ENCODE measurements at places on chromosomes 5 and 9.

DNA sequence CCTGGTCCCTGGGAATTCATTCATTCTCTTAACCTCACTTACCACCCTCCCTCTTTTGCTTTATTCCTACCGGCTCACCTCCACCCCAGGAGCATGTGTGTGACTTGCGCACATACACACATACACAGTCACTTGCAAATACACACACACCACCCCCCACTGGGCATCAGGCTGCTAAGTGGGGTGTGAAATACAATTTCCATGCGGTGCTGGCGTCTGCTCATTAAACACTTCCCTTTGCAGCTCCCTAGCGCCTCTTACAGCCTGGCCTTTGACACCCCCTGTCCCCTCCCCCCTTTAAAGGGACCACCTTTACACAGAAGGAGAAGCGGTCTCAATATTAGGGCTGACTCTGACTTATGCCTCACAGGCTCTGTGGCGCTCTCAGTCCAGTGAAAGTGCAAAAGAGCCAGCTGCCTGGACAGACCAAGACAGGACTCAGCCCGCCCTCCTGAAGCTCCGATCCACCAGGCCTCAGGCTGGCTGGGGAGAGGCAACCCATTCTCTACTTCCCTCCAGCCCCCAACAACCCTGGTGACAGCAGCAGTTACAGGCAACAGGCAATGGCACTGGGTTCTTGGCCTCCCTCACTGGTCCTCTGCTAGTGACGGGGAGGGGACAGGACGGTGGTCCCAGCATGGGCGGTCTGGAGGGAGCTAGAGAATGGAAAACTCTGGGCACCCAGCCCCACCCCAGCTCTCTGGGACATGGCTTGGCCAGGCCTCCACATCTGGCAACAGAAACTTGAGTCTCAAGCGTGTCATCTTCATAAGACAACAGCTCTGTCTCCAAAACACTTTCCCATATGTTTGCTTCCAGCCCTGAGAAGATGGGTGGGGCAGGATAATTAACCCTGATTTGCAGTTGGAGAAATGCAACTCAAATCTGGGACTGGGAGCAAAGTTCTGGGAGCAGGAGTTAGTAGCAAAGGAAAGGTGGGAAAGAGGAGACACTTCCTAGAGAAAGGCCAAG lies 12.0 kb downstream of the ENHO start:
- H3K36me3 ChIP-seq: no peaks in the 10 kb centered on the region
- peak; percentile 50 for DNase-seq
- no peaks in the 10 kb centered on the region for H3K27me3 ChIP-seq
- no peak overlapping the region for H3K4me3 ChIP-seq

GRCh38 chr5:19169426-19169825 lies 818.6 kb downstream of the CDH18 start:
- no peak for DNase-seq
- no peak overlapping the region for H3K27ac ChIP-seq
- no peaks in the 10 kb centered on the region for H3K27me3 ChIP-seq
- no peaks in the 10 kb centered on the region for H3K36me3 ChIP-seq
- H3K4me3 ChIP-seq: no peak overlapping the region

- H3K27ac ChIP-seq: no peak overlapping the region
- H3K27me3 ChIP-seq: no peaks in the 10 kb centered on the region
- H3K36me3 ChIP-seq: no peaks in the 10 kb centered on the region
- H3K4me3 ChIP-seq: no peak overlapping the region
Observed at GRCh38 chr9:132806723-132807421, 71.2 kb downstream of the AK8 start.

GRCh38 chr9:95815961-95816360 lies 59.5 kb upstream of the ERCC6L2 start:
- no peaks in the 10 kb centered on the region for H3K4me1 ChIP-seq
- H3K36me3 ChIP-seq: no peaks in the 10 kb centered on the region
- no peaks in the 10 kb centered on the region for H3K27me3 ChIP-seq
- no peak overlapping the region for H3K4me3 ChIP-seq
- DNase-seq: peak; percentile 21
- no peak overlapping the region for H3K27ac ChIP-seq

Data from kidney (tissue), 22 donors.